Head of caudate nucleus (tissue), 42 donors: ENCODE measurements at places on chromosomes 2 and 18.

DNA sequence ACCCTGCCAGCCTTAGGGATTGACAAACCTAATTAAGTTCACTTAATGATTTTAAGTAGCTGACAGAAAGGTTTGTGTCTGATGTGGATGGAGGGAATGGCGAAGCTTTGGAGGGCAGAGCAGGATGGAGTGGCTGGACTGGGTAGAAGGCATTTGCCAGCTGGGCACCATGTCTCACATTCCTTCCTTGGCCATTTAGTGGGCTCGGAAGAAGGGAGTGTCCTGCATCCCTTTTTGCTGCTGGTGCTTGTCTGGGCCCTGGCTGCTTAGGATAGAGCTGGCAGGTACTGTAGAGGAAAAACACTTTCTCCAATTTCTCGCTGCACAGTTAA, 166.7 kb downstream of the CLIP4 start:
- DNase-seq = peak; percentile 48

DNA sequence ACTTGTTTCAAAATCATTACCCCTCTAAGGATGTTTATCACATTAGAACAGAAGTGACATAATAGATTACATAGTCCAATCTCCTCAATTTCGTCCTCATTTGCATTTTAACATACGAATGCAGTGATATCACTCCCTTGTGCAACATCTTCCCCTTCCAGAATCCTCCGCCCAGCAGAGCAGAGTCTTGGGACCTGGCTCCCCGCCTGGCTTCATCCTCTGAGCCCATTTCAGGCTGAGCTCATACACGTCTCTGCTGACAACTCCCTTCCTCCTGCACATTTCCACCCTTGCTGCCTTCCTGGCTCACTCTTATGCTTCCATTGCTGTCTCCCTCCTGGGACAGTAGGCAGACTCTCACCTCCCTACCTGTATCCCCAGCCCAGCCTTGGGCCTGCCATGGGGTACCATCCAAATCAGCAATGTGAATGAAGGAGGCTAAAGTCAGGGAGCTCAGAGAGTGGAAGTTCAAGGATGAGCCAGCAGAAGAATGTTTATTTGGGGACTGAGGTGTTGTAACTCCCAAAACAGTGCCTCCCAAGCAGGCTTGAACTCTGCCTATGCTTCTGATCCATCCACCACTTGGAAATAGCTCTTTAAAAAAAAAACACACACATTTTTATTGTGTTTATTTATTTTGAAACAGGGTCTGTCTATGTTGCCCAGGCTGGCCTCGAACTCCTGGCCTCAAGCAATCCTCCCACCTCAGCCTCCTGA, 165.2 kb downstream of the TMEM200C start:
- DNase-seq = no peak

DNA sequence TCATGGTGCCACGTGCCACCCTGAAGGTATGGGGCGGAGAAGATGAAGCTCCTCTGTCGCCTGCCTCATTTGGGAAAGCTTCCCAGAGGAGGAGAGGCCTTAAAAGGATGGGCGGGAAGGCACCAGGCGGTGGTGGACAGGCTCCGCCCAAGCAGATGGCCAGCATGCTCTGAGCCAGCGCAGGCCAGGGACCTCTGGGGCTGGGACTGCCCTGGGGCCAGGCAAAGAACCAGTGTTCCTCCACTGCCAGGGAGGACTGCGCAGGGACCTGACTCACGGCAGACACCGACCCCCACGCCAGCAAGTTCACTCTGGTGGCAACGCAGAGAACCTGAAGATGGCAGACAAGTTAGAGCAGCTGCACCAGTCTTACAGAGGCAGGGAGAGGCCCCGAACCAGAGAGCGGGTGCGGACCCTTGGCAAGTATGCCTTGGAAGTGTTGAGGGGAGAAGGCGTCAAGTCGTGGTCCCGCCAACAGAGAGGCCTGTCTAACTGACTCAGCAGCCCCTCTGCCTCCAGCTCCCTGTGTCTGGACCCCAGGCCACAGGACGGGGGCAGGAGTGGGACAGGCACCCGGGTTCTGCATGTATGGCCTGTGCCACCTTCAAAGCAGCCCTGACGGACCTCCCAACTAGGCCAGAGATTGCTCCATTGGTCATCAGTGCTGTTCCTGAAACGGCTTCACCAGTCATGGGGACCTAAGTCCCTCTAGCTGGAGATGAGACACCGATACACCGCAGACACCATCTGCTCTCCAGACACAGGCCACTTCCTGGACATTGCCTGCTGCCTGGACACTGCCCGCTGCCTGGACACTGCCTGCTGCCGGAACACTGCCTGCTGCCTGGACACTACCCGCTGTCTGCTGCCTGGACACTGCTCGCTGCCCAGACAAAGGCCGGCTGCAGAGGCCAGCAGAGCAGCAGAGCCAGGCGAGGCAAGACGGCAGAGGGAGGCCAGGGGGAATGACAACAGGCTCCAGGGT, 124.7 kb downstream of the HDAC4 start:
- DNase-seq = peak; percentile 59

- DNase-seq = no peak
Measured at GRCh38 chr2:98379311-98380202, 33.3 kb downstream of the CNGA3 start.

DNA sequence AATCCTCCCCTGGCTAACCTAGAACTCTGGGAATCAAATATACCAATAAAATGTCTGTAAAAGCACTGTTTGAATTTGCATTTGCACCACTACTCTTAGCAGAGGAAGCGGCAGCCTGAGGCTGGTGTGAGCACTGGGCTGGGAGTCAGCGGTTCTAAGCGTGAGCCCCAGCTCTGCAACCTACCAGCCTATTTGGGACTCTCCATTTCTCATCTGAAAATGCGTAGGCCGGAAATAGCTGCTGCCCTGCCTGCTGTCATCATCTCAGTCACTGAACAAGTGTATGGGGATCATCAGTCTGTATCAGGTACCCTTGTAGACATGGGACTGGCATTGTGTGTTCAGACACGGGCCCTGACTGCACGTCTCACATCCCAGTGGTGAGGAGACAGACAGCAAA, 194.3 kb downstream of the ANKRD30B start:
- DNase-seq = no peak

DNA sequence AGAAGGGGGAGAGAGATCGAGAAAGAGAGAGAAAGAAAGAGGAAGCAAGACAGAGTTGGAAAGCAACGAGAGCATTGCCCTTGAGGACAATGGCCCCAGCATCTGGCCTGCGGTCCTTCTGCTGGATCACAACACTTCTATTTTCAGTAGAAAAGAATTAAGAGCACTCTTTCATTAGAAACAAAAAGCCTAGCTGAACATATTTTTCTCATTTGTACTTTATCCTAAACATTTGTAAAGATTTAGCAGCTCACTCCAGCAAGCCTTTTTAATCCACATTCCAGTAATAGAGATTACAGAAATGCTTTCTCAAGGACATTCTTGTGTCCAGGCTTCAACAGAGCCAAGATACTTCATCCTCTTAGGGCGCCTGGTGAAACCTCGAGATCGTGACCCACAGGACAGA, 31.6 kb upstream of the AFF3 start:
- DNase-seq = no peak

DNA sequence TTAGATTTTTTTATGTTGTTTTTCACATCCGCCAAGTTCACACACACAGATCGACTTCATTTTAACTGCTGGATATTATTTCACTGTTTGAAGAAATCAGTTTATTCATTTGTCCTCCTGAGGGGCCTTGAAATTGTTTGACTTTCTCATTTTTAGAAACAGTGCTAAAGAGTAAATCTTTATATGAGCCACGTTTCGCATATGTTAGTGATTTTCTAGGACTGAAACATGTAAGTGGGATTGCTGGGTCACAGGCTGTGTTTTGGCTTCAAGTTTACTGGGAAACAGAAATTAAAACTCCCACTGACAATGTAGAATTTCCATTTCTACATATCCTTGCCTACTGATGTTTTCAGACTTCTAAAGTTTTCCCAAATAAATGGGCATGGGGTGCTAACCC, 363.8 kb downstream of the NCKAP5 start:
- no peak for DNase-seq

- no peak for DNase-seq
Measured at GRCh38 chr2:28201671-28202180, 190.9 kb upstream of the FOSL2 start.
